ENCODE measurements at places on chromosomes 12 and 14.
A peak's percentile ranks its signal among the peaks of the same experiment; 100 is the strongest.

DNA sequence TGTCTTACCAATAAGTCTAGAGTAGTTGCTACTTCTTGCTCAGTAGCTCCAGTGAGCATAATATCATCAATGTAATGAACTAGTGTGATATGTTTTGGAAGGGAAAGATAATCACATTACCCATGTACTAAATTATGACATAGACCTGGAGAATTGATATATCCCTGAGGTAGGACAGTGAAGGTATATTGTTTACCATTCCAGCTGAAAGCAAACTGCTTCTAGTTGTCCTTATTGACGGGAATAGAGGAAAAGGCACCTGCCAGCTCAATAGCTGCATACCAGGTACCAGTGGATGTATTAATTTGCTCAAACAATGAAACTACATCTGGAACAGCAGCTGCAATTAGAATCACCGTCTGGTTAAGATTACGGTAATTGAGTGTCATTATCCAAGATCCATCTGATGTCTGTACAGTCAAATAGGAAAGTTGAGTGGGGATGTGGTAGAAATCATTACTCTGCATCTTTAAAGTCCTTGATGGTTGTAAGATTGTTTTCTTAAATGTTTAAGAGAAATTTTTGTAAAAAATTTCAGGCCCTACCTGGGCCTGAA is 100.0 kb upstream of the ARHGAP5 start:
- no peak for DNase-seq

DNA sequence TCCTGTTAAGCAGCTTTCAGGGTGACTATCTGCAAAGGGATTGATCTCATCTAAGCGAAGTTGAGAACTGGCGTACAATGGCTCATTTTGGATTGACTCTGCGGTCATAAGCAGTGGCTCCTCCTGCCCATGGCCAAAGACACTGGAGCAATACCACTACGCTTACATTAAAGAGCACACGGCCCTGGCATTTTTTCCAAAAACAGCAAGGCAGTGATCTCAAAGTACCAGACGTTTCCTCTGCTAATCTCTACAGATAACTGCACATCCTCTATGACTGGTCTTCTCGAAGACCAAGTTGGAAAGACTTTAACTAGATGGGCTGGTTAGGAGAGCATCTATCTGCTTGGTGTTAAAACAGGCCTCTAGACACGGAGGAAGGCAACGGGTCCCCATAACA is 2.7 kb downstream of the PITPNM2 start:
- DNase-seq: no peak

DNA sequence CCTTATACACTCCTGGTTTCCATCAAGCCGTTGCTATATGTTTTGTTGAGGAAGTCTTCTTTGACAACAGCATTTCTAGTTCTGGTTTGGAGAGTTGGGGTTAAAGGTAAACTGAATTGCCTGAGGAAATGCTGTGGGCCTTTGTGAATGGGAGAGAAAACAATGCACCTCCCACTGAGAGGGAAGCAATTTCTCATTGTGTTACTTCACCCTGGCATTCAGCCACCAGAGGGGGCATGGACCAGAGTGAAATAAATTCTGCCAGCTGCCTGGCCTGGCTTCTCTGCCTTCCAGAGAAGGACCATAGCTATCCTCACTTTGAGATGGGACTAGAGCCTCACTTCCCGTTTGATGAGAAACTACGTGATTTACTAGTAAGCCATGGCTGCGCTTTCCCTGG is 475.3 kb downstream of the EGLN3 start:
- DNase-seq: no peak

DNA sequence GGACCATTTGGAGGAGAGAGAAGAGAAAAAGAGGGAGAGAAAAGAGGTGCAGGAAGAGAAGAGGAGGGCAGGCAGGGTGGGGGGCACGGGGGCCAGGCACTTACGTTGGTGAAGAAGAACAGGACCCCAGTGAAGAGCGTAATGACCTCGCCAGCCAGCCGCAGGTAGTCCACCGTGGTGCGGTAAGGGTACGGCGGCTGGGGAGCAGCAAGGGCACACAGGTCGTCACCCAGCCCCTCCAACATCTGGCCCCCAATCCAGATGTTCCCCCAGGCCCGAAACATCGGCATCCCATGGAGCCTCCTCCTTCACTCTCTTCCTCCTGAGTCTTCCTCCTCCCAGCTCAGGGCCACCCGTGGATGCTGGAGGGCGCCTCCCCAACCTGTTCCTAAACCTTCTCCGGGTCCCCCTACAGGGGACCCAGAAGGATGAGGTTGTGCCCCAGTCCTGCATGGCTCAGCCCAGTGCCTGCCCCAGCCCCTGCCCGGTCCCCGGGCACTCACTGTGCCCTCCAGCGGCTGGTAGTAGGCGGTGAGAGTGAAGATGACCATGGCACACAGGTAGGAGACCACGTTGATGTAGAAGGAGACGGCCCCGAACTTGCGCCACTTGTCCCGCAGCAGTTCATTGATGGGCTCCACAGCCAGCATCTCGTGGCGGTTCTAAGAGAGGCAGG is 39.2 kb downstream of the TRPV4 start:
- DNase-seq: no peak

DNA sequence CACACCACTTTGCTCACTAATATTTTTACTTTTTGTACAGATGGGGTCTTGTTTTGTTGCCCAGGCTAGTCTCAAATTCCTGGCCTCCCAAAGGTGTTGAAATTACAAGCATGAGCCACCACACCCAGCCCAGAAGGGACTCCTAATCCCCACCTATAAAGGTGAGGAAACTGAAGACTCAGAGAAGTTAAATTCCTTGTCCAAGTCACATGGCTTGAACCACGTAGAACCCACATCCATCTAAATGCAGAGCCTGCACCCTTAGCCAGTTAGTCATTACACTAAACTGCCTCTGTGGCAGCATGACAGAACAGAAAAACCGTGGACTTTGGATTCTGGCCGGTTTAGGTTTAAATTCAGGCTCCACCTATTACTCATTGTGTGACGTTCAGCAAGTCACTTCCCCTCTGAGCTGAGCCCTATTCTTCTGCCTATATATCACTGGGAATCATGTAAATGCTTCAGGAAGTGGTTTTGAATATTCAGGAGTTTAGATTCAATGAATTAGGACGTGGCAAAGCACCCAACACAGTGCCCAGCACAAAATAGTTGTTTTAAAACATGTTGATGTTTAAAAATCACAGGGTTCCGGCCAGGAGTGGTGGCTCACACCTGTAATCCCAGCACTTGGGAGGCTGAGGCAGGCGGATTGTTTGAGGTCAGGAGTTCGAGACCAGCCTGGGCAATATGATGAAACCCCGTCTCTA is 3.0 kb upstream of the CORO1C start:
- no peak for DNase-seq

- no peak for DNase-seq
Measured at GRCh38 chr12:28121433-28121832, 68.8 kb upstream of the CCDC91 start.

GRCh38 chr12:52525661-52526499 is 5.7 kb upstream of the KRT5 start:
- peak; percentile 2 for DNase-seq

- DNase-seq: no peak
Measured at GRCh38 chr14:101071493-101071906, 168.0 kb upstream of the RTL1 start.

DNA sequence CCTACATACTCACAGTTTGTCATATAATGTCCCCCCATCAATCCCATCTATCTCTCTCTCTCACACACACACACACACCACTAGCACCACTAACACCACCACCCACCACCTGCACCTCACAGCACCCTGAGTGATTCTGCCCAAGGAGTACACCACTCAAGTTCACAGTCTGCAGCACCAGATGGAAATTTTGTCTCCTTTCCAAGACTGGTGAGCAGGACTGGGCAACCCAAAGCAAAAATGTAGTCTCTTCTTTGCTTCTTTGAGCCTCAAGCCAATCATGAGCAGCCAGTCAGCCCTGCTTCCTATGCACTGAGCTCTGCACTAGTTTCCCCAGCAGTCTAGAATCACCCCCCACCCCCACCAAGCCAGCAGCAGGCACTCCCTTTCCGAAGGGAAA is 15.0 kb upstream of the ARMH4 start:
- no peak for DNase-seq

DNA sequence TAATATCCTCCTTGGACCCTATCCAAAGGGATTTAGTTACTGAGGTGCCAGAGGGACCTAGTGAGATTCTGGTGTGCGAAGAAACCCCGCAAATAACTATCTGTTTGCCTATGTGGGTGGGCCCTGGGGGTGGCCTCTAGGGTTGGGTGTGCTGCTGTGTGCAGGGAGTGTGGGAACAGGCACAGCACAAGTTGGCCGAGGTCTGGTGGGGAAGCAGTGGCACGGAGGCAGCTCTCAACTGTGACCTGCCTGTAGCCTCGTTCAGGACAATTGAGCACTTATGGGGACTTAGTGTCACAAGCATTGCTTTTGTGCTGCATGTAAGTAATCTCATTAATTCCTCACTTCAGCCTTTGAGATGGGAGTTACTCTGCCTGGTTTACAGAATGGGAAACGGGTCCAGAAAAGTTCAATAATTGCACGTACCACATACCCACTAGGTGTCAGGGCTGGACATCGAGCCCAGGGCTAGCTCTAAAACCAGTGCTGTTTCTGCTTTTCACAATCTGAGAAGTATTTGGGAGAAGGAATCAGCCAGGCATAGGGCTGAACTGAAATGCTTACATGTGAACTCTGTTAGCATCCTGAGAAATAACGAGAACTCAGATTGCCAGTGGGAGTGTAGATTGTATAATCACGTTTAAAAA is 58.8 kb downstream of the TECPR2 start:
- no peak for DNase-seq

- no peak for DNase-seq
Measured at GRCh38 chr14:89813617-89814031, 140.9 kb downstream of the EFCAB11 start.

DNA sequence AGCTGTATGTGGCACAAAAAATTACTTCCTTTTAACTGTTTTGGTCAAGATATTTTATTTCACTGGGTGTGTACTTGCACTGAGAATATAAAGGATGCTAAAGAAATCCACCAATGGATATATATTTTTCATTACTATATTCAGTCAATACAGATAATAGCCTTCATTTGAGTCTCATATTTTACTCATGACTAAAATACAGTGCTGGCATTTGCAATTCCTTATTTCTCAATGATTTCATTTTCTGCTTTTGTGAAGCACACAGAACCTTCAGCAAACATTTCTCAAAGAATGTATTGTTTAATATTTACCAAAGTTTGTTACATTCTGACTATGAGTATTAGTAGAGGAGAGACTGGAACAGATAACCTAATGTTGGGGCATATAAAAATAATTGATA is 93.2 kb upstream of the SOX5 start:
- DNase-seq: no peak

DNA sequence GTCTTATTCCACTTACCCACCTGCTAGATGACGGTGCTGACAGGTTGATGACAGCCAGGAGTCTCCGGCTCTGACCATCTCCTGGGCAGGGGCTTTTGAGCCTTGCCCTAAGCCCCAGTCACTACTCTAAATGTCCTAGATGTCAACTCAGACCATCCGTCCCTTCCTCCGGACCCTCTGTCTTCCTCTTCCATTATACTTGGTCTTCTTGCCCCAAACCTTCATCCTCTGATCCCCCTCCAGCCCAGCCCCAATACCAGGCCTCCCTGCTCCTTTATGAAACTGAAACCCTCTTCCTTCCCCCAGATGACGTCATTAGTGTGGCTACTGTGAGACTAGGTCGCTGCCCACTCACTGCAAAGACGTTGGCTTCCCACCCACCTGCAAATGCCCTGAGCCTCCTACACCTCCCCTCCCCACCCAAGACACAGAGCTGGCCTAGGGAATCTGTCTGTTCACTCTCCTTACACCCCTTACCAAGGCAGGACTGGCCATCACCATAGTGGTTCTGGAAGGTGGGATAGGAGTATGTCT is 10.1 kb downstream of the KRT71 start:
- DNase-seq: no peak

DNA sequence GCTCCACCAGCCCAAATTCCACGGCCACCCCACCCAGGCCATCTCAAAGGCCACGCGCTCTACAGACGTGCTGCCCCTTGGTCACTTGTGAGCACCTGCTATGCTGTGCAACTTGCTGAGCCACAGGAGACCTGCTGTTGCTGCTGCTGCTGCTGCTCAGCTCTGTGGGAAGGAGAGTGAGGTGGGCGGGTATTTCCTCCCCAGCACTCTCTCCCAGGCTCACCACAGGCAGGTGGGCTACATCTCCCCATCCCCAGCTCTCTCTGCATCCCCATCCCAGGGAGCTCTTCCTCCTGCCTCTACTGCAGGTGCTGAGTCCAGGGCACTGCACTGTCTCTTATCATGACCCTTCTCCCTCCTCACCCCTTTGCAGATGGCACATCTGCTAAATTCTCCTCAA is 306.9 kb downstream of the BCL11B start:
- no peak for DNase-seq

DNA sequence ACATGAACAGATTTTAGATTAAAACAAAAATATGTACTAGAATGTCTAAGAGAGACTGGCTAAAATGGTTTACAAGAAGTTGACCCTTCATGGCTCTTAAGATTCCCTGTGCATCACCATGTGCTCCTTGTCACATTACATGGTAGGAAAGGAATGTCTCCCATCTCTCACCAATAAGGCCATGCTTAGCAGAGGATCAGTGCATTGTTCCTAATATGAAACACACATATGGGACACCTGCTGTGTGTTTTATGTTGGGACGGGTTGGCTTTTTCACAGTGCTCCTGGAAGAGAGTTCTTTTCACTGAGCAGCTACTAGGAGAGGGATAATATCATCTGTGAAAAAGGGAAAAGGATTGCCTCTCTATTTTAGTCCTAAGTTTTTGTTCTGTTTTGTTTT is 9.6 kb downstream of the PFKM start:
- no peak for DNase-seq

GRCh38 chr12:116400636-116401372 is 123.3 kb upstream of the MED13L start:
- DNase-seq: no peak

DNA sequence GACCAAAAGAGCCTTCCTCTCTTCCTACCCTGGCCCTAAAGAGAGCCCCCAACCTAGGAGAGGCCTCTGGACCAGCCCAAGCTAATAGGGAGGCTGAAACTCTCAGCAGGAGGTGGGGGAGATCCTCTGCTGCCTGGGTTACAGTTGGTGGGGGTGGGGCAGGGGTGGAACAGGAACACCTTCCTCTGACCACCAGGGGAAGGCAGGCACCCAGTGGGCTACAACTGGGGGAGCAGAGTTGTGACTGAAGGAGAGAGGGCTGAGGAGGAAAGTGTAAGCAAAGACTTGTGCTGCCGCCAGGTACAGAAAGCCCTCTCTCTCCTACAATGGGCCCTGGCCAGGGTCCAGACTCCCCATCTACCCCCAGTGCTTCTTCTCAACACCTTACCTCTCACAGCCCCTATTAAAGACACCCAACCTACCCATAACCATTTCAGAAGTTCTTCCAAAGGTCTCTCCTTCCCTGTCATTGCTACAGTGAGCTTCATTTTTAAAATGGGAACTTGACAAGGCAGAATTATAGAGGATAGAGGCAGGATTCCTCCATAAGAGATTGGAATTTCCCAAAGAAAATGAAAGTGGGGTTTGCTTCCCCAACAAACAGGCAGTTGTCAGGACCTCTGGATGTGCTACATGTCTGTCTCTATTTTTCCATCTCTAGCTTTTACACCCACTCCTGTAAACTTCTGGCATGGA is 1.4 kb downstream of the MYO1A start:
- DNase-seq: no peak
